ENCODE measurements at places on chromosomes 3 and 15.

DNA sequence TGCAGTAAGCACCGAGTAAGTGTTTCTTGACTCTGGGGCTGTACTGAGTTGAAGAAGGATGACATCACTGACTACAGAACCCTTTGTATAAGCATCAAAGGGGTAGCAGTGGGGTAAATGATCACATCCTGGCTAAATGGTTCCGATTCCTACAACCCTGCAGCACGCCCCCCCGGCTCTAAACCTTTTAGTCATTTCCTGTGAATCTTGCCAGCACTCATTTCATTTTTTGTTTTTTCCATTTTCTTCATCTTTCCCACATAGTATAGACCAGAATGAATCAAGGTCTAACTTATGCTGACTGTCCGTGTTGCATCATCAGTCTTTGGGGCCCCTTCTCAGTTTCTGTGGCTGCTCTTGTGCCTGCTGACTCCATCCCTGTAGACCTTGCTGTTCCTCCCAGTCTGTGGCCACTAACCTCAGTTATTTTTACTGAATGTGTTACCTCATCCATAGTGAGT, 383.1 kb upstream of the TPRG1 start:
- peak; percentile 62 for DNase-seq

DNA sequence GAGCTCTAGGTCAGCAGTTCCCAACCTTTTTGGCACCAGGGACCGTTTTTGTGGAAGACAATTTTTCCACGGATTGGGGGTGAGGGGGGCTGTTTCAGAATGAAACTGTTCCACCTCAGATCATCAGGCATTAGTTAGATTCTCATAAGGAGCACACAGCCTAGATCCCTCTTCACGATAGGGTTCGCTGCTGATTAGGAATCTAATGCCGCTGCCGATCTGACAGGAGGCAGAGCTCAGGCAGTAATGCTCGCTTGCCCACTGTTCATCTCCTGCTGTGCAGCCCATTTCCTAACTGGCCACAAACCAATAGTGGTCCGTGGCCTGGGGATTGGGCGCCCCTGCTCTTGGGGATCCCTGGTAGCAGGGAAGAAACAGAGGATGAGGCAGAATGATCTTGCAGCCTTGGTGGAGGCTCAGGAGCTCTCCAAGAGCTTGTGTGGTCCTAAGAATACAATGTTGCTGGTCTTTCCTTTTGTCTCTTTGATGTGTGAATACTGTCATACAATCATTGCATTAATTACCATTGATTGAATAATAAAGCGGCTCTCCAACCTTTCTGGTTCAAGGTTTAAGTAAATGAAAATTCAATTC, 183.2 kb downstream of the FNDC3B start:
- DNase-seq: no peak

GRCh38 chr3:33699275-33699674, 18.8 kb downstream of the CLASP2 start:
- no peak for DNase-seq

- DNase-seq: no peak
These were observed 51.9 kb upstream of the GAP43 start for GRCh38 chr3:115571413-115571812.

- peak; percentile 5 for DNase-seq
These were observed 138.8 kb upstream of the HACD2 start for GRCh38 chr3:123723522-123724168.

DNA sequence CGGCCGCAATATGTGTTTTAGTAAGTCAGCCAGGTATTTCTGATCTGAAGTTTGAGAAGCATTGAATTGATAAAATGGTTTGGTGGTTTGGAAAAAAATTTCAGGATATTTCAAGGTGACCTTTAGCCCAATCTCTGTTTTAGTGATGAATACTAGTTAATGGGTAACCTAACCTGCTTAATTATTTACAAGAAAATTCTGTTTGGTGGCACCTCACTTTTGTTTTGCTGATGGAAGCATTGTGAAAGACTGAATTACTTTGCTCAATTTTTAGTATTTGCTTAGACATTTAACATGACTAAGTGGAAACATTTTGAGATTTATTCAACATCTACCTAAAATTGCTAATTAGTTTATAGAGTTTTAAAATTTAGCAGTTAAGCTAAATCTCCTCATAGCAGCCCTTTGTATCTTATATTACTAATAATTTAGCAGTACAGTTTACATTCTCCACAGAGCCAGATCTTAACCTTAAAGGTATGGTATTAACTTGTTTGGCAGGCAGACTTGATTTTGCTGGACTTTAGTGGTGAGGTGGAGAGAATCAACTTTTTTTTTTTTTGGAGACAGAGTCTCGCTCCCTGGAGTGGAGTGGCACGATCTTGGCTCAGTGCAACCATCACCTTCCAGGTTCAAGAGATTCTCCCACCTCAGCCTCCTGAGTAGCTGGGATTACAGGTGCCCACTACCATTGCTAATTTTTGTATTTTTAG, 35.4 kb downstream of the GRAMD1C start:
- no peak for DNase-seq

DNA sequence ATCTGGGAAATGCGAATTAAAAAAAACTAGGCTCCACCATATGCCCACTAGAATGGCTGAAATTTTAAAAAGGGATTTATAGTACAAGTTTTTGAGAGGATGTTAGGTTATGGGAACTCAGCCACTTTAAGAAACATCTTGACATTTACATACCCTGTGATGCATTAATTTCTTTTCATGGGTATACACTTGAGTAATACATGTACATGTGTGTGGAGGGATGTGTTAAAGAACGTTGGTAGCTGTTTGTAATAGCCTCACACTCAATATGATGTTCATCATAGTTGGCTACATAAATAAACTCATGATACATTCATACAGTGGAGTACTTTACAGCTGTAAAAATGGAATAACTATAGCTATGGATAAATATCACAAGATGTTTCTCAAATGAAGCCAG, 40.9 kb downstream of the MEF2A start:
- DNase-seq: no peak

GRCh38 chr3:31629054-31629453, 96.3 kb downstream of the STT3B start:
- DNase-seq: no peak

- DNase-seq: no peak
These were observed 3.6 kb upstream of the COL6A5 start for GRCh38 chr3:130341882-130342281.

- DNase-seq: no peak
These were observed 262.6 kb upstream of the TPM1 start for GRCh38 chr15:62779899-62780298.

DNA sequence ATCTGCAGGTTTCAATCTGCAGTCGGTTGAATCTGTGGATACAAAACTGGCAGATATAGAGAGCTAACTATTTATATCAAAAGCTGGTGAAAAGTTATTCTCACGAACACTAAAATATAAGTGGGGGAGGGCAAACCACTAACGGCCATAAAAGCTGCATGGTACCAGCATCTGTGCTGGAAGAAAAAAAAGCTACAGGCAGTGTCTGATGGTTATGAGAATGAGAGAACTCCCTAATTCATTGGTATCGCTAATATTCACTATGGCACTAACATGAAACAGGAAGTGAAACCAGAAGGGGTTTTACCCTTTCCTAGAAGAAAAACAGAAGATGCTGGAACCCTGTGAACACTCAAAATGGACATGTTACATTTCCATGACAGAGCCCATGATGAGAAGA, 15.9 kb downstream of the CEP70 start:
- DNase-seq: no peak

DNA sequence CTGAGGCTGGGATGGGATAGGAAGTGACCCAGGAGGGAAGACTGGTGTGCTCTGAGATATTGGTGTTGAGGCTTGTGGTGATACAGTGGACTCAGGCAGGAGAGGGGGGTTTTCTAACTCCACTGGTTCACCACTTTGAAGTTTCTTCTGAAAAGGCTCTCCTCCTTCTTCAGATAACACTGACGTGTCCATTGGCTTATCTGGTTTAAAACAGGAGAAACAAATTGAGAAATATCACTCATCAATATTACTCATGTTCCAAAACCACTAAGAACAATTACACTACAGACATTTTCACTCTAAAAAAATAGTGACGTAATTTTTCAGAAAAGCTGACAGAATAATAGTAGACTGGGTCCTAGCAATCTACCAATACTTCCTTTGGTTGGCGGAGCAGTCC, 23.1 kb downstream of the TP53BP1 start:
- DNase-seq: no peak

DNA sequence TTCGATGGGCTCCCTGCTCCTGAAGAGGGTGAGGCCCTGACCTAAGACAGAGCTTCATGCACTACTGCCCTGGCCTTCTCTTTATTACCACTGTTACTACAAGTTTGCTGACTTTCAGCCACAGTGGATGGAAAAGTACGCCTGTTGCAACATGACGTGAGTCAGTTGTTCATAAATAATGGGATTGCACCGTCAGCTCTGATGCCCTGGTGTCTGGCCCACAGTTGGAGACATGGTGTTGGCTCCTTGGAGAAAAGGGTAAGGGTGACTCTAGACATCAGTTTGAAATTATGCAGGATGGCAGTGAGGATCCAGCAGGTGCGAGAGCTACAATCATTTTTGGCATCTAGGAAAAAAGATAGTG, 5.5 kb downstream of the PAQR5 start:
- DNase-seq: no peak

- no peak for DNase-seq
These were observed 52.7 kb upstream of the SCAANT1 start for GRCh38 chr3:63964681-63965485.

GRCh38 chr15:41115161-41115651, 874 bp downstream of the INO80 start:
- DNase-seq: no peak

GRCh38 chr3:62131620-62132019, 241.7 kb downstream of the FEZF2 start:
- no peak for DNase-seq

DNA sequence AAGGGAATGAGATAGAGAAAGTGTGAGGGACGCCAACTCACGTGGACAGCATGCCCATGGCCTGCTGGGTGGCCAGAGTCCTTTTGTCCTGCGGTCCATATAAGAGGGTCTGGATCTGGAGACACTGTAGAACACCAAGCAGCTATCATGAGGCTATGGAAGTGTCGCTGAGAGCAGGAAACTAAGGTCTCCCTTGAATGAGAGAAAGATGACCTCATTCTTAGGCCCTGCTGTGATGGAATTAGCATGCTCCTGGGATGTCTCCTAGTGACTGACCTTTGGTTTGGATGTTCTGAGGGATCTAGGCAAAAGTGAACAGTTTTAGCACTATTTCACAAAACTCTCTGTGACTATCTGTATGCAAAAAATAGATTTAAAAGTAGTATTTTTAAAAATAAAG, 34.4 kb downstream of the SYNM start:
- no peak for DNase-seq

GRCh38 chr3:27319847-27320526, 49.2 kb downstream of the NEK10 start:
- no peak for DNase-seq

- no peak for DNase-seq
These were observed 84.7 kb upstream of the LMCD1 start for GRCh38 chr3:8416965-8417364.

DNA sequence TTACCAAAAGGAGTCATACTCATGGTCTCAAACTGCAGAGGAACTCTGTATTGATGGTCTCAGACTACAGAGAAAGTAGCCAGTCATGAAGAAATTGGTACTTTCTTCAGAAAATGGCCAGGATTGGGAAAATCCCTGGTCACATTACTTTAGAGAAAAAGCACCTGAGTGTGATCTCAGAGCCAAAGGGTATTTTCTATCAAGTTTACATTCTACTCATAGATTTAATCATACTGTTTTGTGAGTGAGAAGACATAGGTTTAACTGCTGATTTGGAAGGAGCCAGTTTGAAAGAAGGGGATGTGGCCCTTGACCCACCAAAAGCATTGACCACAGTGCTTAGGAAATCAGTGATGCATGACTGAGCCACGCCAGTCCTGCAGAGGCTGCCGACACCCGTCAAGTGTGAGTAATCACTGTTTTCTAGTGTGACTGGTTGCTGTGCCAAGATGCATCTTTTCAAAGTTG, 203.6 kb downstream of the AKAP13 start:
- DNase-seq: no peak

DNA sequence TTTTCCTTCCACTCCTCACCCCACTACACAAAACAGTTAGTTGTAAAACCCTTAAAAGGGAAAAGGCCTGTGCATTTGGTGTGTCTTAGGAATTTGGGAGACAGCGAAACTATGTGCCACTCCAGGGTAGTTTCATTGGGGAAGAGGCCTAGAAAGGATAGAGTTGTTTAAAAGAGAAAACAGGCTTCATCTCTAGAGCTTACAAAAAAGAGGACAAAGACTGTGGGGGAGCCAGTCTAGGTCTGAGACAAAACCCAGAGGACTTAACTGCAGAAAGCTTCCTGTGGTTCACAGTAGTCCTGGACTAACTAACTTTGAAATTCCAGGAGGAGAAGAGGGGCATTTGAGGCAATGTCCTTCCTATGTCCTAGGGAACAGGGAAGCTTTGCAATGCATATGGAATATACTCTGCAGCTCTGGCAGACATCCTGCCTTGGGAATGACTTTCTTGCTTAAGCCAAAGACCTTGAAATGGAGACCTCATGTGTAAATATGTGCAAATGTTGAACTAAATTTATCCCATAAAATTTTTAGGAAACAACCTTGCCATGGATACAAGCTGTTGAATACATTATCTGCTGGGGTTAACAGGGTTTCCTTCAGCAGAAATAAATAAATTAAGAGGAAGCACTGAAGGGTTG, 159.4 kb downstream of the LSAMP start:
- DNase-seq: no peak

DNA sequence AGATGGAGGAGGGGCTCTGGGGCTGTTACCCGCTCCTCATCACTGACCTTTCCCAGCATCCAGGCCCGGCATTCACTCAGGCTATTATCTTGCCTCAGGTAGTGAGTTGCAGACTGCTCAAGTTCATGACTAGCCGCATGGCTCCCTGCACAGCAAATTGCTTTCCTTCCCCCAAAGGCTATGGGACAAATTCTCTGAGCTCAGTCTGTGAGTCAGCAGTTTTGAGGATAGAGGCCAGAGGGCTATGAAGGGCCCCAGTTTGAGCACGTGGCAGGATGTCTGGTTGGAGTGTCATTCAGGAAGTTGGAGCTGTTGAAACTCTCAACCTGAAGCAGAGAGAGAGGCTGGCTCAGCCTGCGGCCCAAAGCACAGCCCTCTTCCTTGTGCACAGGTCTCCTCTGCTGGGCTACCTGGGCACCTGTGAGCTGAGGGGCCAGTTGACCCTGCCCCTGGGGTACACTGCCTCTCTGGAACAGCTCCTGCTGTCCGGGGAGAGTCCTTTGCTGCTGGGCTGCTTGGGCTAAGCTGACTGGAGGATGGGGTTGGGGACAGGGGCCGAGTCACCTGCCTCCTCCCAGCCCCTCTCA, 7.9 kb downstream of the FAH start:
- no peak for DNase-seq

- no peak for DNase-seq
These were observed 66.0 kb downstream of the MBNL1 start for GRCh38 chr3:152334761-152335160.
